Stimulated activated CD4-positive, alpha-beta T cell treated with anti-CD3 and anti-CD28 coated beads, Interleukin-1b, Interleukin-23, amount 100 ng/mL, for 4 hours (primary cell): ENCODE measurements at places on chromosomes 6 and 20.

GRCh38 chr20:53606364-53606985, 12.8 kb upstream of the ZNF217 start:
- no peak for DNase-seq

DNA sequence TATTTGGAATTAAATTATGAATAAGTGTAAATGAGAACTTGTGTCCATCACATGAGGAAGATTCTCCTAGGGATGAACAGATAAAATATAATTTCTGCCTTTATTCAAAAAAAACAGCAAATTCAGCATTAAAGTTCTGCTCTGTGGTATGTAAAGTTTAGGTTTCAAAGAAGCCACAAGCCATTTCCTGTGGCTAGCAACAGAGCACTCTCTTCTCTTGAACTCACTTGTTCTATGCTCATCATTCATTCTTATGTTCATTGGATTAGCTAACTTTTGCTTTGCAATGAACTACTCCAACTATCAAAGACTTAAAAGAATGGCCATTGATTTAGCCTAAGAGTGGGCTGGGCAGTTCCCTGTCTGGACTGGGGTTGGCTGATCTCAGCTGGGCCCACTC, 20.8 kb upstream of the SNRPB2 start:
- DNase-seq, result no peak

- DNase-seq, result no peak
These were observed 69.8 kb downstream of the ZMYND8 start for GRCh38 chr20:47286681-47287080.

DNA sequence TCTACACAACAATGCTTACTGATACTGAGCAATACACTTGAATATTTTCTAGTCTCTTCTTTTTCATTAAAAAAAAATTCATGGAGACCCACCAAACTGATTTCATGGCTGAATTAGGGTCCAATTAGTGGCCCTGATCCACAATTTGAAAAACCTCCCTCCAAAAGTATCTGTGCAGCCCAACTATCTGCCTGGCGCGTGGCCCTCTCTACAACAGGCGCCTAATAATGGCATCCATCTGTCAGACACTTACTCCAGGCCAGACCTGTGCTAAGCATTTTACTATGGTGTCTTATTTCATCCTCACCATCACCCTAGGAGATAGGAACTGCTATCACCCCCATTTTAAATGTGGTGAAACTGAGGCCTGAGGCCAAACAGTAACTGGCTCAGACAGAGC, 14.0 kb downstream of the TFEB start:
- DNase-seq, result no peak

- DNase-seq, result no peak
These were observed 8.5 kb upstream of the CST3 start for GRCh38 chr20:23646106-23646873.

DNA sequence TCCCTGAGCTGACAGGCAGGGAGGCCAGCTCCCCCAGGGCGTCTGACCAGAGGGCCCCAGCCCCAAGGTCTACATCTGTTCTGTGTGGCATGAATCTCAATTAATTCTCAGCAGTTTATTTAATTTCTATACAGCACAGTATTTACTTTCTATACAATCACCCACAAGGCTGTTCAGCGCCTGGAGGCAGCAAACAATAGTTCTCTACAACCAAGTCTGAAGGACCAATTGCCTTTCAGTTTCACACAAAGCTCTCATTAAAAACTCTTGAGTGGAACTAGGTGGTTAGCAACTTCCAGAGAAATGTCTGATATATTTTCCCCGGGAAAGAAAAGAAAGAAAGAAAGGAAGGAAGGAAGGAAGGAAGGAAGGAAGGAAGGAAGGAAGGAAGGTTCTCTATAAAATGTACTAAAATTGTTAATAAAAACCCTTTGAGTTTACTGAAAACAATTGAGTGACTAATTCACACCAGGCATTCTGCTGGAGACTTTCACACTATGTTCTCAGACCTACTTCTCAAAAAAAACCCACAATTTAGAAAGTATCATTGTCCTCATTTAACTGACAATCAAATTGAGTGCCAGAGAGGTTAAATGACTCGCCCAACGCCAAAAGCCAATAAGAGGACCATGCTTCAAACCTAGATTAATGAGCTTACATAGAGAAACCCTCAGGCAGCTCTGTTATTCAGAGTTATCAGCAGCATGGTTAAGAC, 62.5 kb downstream of the METTL24 start:
- no peak for DNase-seq

DNA sequence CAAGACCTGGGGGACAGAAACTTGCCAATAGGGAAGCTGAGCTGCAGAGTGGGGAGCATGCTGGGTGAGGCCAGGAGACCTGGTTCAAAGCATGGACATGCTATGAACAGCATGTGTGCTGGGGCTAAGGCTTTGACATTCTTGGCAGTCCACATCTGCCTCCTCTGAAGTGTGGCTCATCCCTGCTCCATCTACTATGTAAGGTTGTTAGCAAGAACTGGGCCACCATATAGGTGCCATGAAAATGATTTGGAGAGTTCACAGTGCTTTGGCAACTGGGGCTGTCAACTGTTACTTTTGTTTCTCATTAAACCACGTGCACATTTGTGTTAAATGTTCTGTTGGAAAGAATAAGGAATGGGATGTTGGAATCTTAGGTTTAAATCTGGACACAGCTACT, 311.1 kb downstream of the CDC5L start:
- DNase-seq, result no peak

DNA sequence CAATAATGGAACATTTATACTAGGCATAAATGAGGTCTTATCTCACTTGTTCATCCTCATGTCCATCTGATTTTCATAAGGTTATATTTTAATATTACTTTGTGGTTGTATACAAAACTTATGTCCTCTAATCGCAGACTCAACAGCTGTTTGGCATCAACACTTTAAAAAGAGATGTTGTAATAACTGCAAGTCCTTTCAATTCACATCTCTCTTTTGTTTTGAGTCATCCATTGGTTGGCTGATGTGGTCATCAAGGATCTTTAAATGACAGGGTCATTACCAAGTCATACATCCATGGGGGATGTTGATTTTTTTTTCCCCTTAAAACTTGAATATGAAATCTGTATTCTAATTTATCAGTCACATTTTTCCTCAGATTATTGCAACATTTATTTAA, 299.4 kb upstream of the NRSN1 start:
- no peak for DNase-seq
